ENCODE measurements at places on chromosomes 12 and 14.

DNA sequence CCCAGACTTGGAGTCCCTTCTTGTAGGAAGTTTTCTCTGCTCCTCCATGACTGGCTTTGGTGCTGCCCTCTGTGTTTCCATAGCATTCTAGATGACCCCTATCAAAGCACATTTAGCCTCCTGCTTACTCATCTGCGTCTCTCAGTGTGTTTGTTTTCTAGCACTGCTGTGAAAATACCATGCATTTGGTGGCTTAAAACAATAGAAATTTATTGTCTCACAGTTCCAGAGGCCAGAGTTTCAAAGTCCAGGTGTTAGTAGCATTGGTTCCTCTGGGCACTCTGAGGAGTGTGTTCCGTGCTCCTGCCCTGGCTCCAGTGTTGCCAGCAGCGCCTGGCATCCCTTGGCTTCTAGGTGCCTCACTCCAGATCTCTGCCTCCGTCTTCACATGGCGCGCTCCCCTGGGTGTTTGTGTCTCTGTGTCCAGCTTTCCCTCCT, 86.1 kb downstream of the CACNA1C start:
- no peak for DNase-seq

GRCh38 chr14:53113989-53114388, 39.1 kb downstream of the DDHD1 start:
- DNase-seq = no peak

- DNase-seq = peak; percentile 17
Observed at GRCh38 chr14:83816761-83817160, 1713.2 kb upstream of the FLRT2 start.

GRCh38 chr14:29178971-29179370, 412.4 kb downstream of the FOXG1 start:
- DNase-seq = no peak

DNA sequence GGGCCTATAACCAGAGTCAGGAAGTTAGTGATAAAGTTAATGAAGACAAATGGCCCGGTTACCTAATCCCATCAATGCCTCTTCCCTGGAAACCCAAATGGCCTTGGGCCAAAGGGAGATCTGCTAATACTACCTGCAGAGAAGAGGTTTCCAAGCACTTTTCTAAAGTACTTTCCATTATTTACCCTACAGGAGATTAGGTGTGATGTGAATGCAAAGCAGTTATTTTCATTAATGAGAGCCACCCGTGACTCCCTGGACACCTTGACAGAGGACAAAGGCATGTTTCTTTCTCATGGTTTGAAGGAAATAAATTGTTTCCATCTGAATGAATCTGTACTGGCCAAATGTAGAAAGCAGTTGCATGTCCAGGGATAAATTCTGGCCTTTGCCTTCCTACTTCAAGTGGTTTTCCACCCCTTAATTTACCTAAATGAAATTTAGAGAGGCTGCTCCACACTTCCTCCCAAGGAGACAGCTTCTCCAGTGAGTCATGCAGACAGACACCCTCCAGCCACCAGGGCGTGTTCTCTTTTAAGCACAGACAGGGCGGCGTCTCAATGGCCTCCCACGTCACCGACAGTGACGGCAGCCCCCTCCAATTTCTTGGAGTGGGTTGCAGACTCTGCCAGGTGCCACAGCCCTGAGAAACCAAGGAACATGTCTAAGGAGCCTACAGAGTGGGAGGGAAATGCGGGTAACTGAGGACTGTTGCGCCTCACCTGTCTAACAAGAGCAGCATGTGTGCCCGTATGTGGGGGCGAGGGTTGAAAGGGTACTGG, 43.9 kb upstream of the GNPNAT1 start:
- no peak for DNase-seq

GRCh38 chr14:23078692-23079116, 16.2 kb downstream of the ACIN1 start:
- DNase-seq = no peak

DNA sequence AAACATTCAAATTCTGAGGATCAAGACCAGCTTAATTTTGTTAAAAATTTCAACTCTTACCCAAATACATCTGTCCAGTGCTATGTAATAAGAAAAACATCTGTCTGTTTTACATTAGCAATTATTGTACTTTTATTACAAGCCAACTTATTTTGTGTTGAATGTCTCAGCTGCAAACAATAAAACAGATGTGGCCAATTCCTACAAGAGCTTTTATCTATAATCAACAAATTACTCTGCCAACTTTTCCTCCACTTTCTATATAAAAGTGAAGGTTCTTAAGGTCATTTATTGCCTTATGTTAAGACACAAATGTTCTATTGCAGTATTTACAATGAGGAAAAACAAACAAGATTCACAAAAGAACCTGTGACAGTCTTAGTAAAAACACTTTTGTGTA, 72.7 kb downstream of the NOVA1 start:
- DNase-seq = peak; percentile 60

DNA sequence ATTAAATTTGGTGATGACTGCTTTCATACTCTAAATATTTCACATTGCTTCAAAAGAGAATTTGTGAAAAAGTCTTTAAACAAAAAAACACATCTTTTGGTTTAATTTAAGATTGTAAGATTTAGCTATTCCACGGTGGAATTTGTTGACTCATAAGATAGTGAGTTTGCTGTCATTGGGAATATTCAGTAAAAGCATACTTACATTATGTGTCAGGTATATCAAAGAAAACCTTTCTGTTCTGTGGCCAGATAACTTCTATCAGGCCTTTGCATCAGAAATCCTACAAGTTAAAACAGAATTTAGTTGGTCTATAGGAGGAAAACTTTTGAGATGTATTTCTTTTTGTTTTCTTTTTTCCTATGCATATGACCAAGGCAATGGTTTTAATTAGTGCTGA, 148.8 kb upstream of the E2F7 start:
- DNase-seq = no peak

GRCh38 chr12:124861492-124861891, 2.2 kb downstream of the SCARB1 start:
- DNase-seq = peak; percentile 83

GRCh38 chr12:5461966-5462365, 30.1 kb downstream of the NTF3 start:
- DNase-seq = no peak

DNA sequence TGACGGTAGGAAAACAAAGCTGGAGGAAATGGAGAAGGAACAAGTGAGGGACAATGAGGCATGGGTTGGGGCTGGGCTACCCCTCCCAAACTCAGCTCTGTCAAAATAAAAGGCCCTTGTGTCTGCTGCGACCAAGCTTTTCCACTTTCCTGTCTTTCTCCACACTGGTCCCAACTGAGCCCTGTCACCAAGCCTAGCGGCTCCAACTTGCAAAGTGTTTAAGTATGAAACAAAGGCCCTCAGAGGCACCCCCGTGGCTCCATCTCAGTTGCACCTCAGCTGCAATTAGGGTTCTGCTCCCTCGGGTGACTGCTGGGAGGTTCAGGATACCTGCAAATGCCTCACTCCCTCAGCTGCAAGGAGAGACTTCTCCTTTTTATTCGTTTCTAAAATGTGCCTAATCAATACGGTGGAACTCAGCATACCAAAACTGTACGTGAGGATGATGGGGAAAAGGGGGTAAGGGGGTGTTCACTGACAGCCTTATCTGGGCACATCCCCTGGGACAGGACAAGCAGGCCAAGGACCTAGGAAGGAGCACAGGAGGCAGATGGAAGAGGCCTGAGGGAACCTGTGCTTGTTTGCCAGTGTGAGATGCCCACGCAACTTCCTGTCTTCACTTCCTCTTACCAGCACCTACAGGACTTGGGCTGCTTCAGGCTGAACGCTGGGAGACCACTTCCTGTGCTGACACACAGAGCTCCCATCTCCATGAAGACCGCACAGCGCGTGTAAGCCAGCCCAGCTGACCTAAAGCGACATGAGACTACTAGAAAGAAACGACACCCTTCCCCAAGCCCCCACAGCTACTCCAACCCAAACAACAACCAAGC, 8.9 kb downstream of the VAMP1 start:
- peak; percentile 22 for DNase-seq

DNA sequence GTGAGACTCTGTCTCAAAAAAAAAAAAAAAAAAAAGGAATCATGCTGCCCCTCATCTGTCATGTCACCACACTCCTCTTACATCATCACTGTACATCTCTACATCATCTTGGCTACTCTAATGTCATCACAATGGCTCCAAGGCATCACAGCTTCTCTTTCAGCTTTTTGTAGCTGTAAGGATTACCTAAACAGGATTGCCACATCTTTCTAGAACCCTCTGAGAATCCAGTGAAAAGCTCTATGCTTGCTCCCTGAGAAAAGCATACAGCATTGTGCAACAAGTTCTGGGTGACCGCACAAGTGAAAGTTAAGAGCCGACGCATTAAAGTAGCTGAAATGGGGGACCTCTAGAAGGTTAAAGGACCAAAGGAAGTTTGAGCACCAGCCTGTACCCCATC, 272.5 kb downstream of the C12orf50 start:
- no peak for DNase-seq

DNA sequence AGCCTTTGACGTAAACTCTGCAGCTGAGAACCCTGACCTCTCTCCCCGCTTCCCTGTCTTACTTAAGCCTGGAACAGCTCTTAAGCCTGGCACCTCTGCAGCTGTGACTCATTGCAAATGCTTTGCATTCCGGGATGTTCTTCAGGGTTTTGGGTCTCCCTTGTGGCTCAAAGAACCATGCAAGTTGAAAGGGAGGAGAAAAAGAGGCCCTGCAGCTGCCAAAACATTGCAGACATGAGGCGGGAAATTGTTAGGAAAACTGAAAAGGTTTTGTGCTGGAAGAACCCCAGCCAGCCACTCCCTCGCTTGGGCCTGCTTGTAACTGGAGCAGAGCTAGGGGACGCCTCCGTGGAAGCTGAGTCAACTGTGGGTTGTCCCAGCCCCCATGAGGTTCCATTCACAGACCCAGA, 60.2 kb upstream of the FERMT2 start:
- DNase-seq = peak; percentile 94

DNA sequence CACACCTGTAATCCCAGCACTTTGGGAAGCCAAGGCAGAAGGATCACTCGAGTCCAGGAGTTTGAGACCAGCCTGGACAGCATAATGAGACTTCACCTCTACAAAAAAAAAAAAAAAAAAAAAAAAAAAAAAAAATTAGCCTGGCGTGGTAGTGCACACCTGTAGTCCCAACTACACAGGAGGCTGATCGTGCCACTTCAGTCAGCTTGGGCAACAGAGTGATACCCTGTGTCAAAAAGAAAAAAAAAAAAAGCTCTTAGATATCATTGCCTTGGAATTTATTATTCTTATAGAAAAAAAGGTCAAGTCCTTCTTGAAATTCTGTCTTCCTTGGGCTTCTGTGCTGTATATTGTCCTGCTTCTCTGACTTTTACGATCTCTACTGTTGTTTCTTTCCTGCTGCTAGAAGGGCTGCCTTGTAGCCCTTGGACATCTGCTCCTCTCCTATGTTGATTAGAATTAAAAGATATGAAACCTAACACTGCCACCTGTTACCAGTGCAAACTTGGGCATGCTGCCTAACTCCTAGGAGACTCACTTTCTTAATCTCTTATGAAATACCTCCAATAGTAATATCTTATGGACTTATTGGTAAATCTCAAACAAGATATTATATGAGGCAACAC, 5.7 kb downstream of the TMEM19 start:
- peak; percentile 42 for DNase-seq

GRCh38 chr14:89430391-89431236, 13.6 kb upstream of the FOXN3 start:
- DNase-seq = no peak

- no peak for DNase-seq
Observed at GRCh38 chr12:60394665-60395064, 798.8 kb downstream of the SLC16A7 start.

DNA sequence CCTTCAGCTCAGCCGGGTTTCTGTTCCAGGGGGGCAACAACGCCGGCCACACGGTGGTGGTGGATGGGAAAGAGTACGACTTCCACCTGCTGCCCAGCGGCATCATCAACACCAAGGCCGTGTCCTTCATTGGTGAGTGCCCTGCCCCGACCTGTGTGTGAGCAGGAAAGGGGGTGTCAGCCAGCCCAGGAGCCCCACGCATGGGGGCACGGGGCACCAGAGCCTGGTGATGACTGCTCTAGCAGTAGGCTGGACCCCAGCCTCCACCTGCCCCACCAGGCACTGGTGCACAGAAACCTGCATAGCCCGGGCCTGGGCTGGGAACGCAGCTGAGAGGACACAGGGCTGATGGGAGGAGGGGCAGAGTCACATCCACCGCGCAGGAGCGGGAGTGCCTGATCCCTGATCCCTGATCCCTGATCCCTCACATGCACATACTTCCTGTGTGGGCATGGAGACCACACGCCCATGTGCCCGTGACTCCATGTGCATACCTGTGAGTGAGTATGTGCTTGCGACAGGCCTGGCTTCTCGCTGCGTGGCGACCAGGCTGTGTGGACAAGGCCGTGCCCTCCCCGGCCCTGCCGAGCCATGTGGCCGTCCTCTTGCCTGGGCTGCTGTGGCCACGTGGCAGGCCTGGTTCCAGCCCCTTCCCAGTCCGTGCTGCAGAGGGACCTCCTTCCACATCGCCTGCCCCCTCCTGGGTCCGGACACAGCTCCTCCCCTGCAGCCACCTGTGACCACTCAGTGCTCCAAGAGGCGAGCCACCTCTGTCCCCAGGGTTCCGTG, 11.2 kb downstream of the ADSS1 start:
- DNase-seq = no peak

DNA sequence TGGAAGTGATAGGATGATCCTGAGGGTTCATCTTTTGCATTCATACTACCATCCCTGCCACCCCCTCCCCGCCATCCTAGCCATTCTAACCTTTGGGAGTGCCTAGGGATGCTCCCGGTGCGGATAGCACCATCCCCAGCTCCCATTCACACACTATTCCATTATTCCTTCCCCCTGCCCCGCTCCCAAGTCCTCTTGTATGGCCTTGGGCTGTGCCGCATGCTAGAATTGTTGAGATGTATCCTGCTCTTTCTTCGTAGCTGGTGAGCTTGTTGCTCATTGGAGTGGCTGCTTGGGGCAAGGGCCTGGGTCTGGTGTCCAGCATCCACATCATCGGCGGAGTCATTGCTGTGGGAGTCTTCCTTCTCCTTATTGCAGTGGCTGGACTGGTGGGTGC, 644 bp downstream of the TSPAN31 start:
- no peak for DNase-seq

DNA sequence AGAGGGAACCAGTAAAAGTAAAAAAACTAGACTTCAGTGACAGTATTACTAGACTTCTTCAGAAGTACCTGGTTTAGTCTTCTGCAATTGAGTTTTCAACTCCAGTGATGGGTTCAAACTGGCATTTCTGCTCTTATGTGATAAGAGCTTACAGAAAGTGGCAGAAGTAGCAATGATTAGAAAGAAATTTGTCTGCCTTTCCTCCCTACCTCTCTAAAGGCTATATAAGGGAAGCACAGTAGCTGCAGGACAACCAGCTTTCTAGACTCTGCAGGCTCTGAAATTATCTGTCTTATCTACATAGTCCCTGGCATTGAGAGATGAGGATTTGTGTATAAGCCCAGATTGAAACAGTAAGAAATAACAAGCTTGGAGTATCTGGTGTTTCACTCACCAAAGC, 107.5 kb downstream of the DAAM1 start:
- no peak for DNase-seq

- no peak for DNase-seq
Observed at GRCh38 chr12:3083921-3084347, 6.8 kb downstream of the TSPAN9 start.

- DNase-seq = no peak
Observed at GRCh38 chr12:93427779-93428564, 13.8 kb downstream of the UBE2N start.

GRCh38 chr14:23569443-23570151, 2.0 kb upstream of the AP1G2 start:
- peak; percentile 65 for DNase-seq
